ENCODE measurements at places on chromosomes 12 and 14.

DNA sequence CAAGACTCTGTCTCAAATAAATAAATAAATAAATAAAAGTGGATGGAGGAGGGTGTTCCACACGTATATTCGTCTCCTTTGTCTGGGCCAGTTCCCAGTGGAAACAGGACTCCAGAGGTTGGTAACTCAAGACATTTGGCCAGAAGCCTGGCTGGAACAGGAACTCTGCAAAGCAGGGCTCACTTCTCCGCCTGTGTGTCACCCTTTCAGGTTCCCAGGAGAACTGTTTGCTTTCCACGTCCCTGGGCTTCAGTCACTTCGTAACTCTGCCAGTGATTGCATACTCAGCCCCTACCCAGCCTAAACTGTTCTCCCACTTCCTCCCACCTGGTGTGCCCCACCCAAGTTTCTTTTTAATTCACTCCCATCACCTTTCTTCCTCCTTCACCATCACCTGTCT lies 7.0 kb upstream of the UBE2N start:
- DNase-seq, result no peak

DNA sequence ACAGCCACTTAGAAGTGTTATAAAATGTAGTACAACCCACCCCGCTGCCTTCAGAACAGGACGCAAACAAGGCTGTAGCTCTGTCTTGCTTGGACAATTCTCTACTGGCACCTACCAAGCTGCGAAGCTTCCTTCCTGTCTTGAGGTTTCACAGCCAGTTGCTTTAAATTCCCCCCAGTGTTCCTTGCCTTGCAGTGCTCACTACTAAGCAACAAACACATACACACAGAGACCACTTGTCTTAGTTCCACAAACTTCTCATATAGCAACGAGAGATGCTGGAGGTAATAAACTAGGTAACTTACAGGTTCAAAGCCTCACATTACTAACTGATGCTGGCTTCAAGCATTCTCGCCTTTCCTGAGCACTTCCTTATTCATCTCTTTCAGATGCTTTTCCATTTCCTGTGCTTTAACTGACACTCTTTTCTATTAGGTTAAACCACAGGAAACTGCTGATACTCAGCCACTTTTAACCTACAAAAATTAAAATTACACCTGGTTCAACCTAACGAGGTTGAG lies 91.5 kb upstream of the PTGDR start:
- no peak for DNase-seq

DNA sequence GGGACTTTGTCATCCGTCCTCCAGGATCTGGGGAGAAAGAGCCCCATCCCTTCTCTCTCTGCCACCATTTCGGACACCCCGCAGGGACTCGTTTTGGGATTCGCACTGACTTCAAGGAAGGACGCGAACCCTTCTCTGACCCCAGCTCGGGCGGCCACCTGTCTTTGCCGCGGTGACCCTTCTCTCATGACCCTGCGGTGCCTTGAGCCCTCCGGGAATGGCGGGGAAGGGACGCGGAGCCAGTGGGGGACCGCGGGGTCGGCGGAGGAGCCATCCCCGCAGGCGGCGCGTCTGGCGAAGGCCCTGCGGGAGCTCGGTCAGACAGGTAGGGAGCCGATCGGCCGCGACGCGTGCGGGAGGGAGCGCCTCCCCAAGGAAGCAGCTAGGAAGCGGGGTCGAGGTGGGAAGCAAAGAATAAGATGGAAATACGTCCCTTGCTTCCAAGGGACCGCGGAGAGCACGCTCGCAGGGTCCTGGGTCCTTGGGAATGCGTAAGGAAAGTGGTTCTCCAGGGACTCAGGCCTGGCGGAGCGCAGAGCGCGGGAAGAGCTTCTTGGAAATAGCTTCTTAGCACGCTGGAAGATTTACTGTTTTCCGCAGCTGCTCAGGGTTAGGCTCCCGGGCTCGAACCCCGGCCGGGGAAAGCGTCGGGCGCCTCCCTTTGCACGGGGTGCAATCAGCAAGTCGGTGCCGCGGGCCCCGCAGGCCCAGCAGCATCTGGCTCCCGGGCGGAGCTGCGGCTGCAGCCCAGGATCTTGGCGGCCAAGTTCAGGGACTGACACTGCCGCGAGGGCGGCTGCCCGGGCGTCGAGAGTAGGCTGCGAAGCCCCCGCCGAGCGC lies 457 bp downstream of the SOCS2 start:
- DNase-seq, result no peak

DNA sequence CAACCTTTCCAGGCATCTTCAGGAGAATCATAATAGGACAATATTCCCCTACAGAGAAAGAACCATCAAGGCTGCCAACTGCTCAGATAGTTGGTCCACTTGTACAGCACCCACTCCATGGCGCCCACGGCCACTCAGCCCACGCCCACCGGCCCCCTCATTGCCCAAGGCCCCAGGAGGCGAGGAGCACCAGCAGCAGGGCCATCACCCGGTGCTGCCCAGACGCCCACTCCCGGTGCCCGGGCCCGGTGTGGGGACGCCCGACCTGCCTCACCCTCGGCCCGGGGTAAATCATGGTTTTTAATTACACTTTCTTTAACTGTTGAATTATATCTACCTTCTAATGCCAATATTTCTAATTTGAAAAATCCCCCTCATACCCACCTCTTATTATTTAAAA lies 41.3 kb upstream of the ANO6 start:
- no peak for DNase-seq

- DNase-seq, result peak; percentile 20
Observed at GRCh38 chr12:78555802-78556201, 308.8 kb upstream of the SYT1 start.

GRCh38 chr14:72521045-72521444 lies 372.9 kb downstream of the DPF3 start:
- DNase-seq, result no peak

DNA sequence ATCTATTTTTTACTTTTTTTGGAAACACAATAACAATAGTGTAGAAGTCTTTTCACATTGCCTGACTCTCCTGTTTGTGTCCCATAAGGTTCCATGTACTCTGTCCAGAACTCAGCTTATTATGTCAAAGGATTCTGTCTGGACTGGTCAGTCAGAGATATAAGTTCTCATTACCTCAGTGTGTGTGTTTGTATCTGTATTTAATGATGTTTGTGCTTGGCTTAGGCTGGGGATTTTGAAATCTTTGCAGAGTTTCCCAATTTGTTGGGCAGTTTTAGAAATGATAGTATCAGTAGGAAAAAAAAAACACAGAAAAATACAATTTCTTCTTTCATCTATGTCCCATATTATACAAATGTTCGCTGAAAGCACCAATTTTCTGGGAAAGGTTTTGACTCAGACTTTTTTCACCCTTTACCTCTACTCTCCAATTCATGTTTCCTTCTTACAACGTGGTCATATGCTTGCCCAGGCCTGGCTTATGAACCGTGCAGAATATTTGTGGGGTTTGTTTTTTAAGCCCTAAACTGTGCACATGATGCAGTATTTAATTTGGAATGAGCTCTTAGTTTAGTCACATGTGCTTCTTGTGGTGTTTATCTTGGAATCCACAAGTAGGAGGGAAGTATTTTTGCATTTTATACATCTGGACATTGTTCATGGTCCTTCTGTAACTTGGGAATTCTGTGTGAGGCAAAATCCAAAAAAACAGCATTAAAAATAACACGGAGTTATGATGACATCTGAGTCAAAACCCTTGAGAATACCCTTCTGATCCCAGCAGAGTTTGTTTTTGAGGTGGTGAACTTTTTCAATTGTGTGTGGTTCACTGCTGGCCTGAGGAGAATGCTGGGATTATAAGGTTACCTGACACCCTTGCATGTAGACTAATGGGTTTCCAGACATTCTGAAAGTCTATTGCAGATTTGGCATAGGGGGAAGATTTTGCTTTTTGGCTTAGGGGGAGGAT lies 121.2 kb downstream of the RAD51B start:
- DNase-seq, result peak; percentile 89

GRCh38 chr12:56836800-56837663 lies 73.9 kb downstream of the HSD17B6 start:
- peak; percentile 63 for DNase-seq

GRCh38 chr14:91152499-91152898 lies 38.6 kb downstream of the DGLUCY start:
- no peak for DNase-seq

DNA sequence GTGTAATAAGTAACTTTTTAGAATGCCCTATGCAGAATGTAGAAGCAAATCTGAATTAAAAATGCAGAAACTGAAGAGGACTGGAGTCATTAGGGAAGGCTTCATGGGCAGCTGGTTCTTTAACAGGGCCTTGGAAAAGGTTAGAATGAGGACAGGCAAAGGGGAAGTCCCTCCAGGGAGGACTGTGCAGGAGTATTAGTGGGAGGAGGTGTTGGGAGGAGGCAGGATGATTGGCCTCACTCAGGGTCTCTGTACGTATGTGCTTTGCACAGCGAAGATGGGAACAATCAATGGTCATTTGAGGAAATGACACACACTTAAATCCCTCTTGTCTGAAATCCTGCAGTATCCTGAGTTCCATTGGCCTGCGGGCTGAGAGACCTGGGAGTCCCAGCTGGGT lies 119.7 kb downstream of the PTCSC3 start:
- no peak for DNase-seq

- DNase-seq, result no peak
Observed at GRCh38 chr14:79064214-79064613, 894.0 kb downstream of the NRXN3 start.

DNA sequence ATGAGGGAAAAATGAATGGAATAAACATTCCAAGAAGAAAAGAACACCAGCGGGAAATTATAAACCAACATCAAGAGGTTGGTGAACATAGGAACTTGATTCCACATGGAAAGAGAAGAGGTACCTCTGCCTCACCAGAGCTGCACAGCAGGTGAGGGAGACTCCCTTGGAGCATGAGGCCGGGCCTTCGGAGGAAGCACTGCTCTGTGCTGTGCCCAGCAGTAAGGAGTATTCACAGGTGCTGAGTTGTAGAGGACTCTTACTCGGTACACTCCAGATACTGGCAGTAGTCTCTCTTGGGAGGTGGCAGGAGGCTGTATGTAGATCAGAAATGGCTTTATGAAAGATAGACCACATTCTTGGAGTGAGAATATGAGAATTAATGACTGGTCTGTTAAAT lies 76.0 kb downstream of the NPAS3 start:
- no peak for DNase-seq

DNA sequence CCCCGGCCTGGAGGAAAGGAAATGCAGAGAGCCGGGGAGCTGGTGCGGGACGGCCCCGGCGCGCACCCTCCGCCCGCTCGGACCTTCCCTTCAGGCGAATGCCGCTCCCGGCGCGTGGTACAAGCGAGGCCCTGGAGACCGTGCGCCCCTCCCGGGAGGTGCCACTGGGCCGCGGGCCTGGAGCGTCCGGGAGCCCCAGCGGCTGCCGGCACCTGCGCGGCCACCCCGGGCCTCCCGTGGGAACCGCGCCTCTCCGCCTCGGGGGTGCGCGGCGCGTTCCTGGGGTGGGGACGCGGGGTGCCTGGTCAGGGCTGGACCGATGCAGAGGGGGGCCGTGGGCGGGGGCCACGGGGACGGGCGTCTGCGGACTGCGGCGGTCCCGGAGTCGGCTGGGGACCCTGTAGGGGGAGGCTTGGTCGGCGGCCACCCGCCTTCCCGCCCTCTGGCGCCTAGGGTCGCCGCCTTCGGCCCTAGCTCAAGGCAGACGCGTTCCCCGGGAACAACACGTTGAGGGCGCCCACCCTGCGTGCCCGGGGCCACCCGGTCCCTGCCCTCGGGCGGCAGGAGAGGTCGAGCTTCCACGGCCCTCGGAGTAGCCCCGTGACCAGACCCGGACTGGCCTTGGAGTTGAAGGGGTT lies 599 bp downstream of the PAPLN start:
- no peak for DNase-seq

DNA sequence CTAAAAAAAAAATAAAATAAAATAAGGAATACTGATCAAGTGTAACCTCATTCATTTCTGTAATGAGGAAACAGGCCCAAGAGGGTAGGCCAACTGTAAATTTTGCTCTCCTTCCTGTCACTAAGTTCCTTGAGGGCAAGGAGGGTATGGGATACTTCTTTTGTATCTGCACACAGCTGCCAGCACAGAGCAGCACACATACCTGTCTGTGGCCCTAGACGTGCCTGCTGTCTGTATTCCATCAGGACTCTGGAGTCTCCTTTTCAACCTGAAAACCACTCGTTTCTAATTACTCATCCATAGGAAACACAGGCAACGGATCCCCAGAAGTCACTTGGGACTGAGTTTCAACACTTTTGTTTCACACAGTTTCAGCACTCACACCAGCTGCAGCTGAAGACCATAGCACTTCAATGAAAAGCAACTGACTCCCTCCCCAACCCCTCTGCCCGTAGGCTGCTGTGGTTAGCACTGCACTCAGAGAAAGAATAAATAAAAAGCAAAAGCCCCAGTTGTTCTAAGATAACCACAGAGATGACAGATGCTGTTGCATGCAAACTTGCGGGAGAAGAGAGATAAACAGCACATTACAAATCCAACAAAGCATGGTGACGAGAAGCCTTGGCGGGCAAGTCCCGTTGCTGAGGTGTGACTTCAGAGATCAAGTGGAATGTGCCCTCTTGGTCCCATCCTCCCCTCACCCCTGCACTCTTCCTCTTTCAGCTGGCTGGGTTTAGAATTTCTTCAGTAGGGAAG lies 24.9 kb downstream of the CRACR2A start:
- peak; percentile 41 for DNase-seq

DNA sequence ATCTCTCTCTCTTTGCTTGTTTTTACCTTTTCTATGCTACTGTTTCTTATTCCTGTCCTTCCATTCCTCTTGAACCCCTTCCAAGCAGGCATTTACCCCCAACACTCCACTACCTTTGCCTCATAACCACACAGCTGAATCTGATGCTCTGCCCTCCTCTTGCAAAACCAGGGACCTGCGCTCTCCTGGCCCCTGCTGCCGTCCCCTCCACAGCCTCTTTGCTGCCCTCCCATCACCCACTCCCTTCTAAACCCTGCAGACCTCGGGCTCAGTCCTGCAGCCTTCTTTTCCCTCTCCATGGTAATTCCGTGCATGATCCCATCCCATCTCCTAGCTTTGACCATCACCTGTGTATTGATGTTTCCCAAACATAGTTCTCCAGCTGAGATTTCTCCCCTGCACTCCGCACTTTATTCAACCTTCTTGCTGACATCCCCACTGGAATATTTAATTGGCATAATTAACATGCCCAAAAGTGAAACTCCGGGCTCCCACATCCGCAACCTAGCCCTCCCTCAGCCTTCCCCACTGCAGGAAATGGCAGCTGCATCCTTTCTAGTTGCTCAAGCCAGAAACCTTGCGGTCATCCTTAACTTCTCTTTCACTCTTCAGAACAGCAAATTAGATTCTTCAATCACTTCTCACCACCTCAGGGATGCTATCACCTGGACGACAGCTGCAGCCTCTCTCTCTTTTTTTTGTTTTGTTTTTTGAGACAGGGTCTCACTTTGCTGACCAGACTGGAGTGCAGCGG lies 16.0 kb downstream of the FIGNL2 start:
- DNase-seq, result no peak
